MM.1S (cell line): ENCODE measurements at places on chromosomes 2 and 18.

GRCh38 chr2:112472547-112473263 lies 9.3 kb upstream of the TTL start:
- DNase-seq: no peak

DNA sequence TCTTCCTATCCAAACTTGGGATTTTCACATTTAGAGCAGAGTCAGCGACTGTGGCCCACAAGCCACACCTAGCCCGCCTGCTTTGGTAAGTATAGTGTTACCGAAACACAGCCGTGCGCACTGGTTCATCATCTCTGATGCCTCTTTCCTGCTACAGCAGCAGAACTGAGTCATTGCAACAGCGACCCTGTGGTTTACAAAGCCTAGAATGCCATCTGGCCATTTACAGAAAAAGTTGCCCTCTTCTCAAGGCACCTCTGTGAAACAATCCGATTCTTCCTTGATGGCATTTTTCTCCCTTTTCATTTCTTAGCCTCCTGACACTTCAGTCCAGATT lies 10.7 kb upstream of the IAH1 start:
- no peak for DNase-seq

- DNase-seq: no peak
Observed at GRCh38 chr2:159468257-159468656, 148.1 kb downstream of the BAZ2B start.

DNA sequence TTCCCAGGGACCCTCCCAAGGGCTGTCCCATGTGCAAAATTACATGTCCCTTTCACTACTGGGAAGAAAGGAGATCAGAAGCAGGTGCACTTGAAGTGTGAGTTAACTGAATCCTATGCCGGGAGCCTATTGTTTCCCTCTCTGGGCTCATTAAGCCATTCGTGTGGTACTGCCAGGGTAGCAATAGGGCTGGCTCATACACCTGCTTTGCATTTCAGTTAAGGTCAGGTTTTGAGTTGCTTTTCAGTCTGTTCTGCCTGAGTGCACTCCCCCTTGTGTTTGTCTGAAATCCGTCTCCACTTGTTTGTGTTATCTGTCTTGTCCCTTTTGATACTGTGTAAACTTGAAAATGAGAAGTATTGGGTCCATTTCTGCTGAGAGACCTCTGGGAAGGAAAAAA lies 1232.6 kb upstream of the NRXN1 start:
- no peak for DNase-seq

DNA sequence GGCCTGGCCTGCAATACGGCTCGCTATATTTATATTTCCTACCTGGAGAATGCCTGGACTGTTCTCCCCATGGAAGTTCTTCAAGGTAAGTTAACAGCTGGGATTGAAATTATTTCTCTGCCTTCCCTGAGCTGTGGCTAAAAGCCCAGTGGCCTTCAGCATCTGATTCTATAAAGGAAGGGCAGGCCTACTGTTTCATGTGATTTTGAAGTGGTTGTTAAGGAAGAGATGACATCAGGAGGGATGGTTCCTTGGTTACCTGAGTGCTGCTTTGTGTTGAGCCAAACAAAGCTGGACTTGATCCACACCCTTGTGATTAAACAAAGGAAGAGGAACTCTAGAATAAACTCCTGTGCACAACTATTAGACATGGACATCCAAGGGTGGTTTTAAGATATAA lies 61.6 kb downstream of the MFSD6 start:
- no peak for DNase-seq

DNA sequence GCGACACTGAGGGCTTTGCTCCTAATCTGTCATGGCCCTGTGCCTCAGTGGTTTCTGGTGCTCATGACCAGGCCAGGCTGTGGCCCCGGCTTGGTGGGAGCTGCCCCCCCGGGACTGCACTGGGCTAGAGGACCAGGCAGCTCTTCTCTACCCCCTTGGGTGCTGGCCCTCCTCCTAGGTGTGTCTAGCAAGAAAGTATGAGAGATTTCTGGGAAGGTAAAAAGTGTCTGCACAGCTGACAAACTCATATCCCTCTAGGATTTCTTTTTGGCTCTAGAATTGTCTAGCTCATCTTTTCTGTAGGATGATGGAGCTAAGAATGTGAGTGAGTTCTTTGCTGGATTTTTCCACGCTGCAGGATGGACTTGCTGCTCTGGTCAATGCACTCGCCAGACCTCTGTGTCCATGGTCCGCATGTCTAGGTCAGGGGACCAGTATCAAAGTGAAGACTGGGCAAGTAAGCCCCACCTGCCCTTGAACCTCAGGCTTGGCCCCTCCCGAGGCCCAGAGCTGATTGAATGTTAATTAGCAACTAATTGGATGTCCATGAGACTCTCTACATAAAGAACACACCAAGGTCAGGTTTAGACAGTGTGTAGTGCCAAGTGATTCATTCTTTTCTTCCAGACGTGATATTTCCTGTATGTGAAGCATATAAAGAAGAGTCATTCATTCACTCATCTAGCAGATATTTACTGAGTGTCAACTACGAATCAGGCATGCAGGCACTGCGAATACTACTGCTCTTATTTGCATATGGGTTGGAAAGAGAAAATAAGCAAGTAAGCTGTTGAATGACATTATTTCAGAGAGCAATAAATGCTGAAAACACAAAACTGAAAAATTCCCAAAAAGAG lies 15.6 kb upstream of the PSD4 start:
- no peak for DNase-seq

DNA sequence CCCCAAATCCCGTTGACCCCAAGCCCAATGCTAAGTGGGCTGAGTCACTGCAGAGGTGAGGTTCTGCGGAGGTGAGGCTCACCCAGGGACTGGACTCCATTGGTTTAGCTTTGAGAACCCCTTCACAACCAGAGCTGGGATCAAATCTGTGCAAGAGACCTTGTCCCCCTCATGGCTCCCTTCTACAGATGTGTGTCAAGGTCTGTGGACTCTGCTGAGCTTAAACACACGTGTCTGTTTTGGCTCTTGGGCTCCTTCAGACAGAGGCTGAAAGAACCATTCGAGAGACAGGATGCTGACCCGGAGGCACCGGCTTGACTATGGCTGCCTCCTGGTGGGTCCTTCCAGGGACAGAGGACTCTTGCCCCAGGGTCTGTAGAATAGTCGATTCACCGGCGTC lies 190.3 kb downstream of the LPIN1 start:
- no peak for DNase-seq

GRCh38 chr2:182368996-182369395 lies 57.8 kb downstream of the PDE1A start:
- no peak for DNase-seq

- DNase-seq: no peak
Observed at GRCh38 chr2:194103941-194104659, 1552.9 kb upstream of the SLC39A10 start.

DNA sequence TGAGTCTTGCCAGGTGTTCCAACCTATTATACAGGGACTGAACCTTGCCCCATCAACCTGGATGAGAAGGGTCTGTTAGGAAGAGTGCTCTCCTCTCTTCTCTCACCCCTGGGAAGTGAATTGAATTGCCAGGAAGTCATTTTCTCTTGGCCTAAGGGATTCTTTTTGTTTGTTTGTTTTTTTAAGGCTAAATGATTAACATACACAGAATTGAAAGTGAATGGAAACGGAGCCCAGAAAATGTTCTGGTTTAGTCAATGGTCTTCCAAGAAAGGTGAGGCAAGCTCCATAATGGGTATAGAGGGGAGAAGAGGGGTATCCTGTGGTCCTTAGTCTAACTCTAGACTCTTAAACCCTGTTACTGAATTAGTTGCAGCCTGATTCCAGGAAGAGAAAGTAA lies 189.1 kb downstream of the FSHR start:
- DNase-seq: no peak

DNA sequence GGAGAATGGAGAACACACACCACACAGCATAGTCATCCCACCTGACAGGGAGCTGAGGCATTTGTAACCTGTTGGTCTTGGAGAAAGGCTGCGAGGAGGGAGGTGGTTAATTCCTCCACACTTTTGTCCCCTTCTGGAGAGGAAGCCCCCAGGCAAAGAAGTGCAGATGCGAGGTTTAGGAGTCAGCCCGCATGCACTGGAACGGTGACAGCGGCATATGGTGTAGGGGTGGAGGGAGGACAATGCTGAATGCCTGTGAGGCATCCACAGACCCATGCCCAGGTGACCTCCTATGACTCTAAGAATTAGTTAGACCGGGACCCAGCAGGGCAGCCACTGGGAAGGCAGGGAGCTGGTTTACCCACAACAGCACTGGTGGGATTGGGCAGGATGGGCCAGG lies 12.2 kb downstream of the SPATA3 start:
- DNase-seq: no peak

GRCh38 chr2:124561486-124561885 lies 536.4 kb downstream of the CNTNAP5 start:
- DNase-seq: no peak

DNA sequence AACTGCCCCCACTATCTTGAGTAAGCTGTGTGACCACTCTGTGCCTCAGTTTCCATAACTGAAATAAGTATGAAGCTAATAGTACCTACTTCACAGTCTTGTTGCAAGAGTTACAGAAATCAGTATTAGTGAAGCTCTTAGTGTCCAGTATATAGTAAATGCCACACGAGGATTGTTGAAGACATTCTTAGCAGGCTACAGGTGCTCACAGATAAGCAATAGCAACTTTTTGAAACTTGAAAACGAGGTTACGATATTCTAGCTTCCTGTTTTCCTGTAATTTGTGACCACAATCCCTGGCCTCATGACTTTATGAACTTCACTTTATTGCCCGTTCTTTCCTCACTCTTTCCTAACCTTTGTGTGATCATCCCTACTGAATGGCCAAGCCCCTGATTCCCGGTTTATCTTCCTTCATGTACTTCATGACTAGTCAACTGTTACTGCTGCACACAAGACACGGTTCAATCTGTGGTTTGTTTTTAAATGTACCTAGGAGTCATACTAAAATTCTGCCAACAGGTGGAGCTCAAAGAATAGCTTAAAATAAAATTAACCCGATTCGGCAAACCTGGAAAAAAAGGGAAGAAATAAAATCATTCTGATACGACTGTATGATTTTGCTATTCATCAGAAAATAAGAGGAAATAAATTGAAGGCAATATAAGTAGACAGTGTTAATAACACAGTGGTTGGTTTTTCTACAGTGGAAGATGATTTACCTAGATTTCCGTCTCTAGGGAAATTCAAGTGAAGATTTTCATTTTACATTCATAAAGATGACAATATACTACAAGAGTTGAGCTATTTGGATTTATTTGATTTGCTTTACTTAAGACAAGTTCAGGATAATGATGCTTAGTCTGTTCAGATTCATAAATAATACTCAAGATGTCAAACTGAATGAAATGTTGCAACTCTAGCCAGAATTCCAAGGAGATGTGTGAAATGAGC lies 38.1 kb upstream of the STAT1 start:
- peak; percentile 57 for DNase-seq

DNA sequence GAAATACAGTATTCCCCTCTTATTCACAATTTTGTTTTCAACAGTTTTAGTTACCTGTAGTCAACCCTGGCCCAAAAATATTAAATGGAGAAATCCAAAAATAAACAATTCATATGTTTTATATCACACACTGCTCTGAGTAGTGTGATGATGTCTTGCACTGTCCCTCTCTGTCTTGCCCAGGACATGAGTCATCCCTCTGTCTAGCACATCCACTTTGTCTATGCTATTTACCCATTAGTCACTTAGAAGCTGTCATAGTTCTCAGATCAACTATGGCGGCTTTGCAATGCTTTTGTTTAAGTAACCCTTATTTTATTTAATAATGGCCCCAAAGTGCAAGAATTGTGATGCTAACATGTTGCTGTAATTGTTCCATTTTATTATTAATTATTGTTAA lies 380.6 kb upstream of the REG3G start:
- DNase-seq: no peak
